ENCODE measurements at places on chromosomes 4 and X.

DNA sequence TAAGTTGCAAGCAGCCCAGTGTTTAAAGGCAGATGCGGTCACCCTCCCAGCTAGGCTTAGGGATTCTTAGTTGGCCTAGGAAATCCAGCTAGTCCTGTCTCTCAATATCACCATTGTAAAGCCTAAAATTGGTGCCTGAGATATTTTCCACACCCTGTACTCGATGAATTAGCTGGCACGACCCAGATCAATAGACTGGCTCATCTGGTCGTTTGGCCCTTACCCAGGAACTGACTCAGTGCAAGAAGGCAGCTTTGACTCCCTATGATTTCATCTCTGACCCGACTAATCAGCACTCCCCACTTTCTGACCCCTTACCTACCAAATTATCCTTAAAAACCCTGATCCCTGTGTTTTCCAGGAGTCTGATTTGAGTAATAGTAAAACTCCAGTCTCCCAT lies 384.9 kb upstream of the SLC7A11 start:
- no peak for DNase-seq

GRCh38 chr4:52640808-52641565 lies 18.1 kb downstream of the USP46 start:
- no peak for DNase-seq

- DNase-seq = no peak
Observed at GRCh38 chrX:65522739-65523372, 11.7 kb downstream of the LAS1L start.

GRCh38 chr4:167428156-167428555 lies 193.9 kb upstream of the SPOCK3 start:
- peak; percentile 23 for DNase-seq

DNA sequence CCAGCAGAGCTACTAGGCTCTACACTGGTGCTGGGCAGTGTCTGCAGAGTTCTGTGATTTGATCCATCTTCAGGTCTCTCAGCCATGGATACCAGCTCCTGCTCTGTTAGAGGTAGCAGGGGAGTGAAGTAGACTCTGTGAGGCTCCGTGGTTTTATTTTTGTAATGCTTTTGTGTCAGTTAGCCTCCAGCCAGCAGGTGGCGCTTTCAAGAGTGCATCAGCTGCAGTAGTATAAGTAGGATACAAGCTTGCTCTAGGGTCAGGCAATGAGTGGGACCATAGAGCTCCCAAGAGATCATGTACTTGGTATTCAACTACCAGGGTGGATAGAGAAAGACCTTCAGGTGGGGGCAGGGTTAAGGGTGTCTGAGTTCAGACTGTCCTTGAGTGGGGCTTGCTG lies 362.5 kb upstream of the TRAM1L1 start:
- DNase-seq = no peak

All from NCI-H526 (cell line).